CD8-positive, alpha-beta memory T cell (primary cell): ENCODE measurements at places on chromosomes 16 and 17. TPM values are rescaled to one million over a fixed set of nuclear protein-coding genes. Genes with fewer than 3 reads are reported as not detected.

The SDK2 gene
- total RNA-seq, result 0.35 TPM

The HOXB8 gene
- total RNA-seq, result not detected

The VMP1 gene
- total RNA-seq, result 150 TPM

The SHCBP1 gene
- 38.2 TPM for total RNA-seq

The CDK5R1 gene
- 7.0 TPM for total RNA-seq

The TP53TG3C gene
- total RNA-seq, result not detected

The C17orf113 gene
- total RNA-seq, result 0.20 TPM

The KLHL10 gene
- not detected for total RNA-seq

The FOXC2 gene
- not detected for total RNA-seq

The KRTAP2-2 gene
- total RNA-seq, result not detected

The EXOC3L1 gene
- total RNA-seq, result not detected

The ACSM5 gene
- not detected for total RNA-seq

The CLEC3A gene
- total RNA-seq, result not detected

The RIPOR1 gene
- total RNA-seq, result 27.4 TPM

The EME1 gene
- total RNA-seq, result 24.8 TPM

The RNF43 gene
- 1.2 TPM for total RNA-seq

The CSH2 gene
- total RNA-seq, result not detected

The GRAP gene
- 7.9 TPM for total RNA-seq

The SEPTIN12 gene
- total RNA-seq, result not detected

The GDPD3 gene
- 4.7 TPM for total RNA-seq

The CDRT15 gene
- total RNA-seq, result not detected

The ACLY gene
- total RNA-seq, result 188 TPM

The MAF gene
- 37.6 TPM for total RNA-seq

The RDM1 gene
- total RNA-seq, result 2.5 TPM

The KRT222 gene
- total RNA-seq, result not detected

The SEBOX gene
- not detected for total RNA-seq

The OR1A1 gene
- not detected for total RNA-seq

The STX4 gene
- 53.0 TPM for total RNA-seq

The PYDC1 gene
- total RNA-seq, result not detected

The MCRIP2 gene
- 64.8 TPM for total RNA-seq

The GNG13 gene
- total RNA-seq, result not detected

The ZNF821 gene
- 5.3 TPM for total RNA-seq

The DOC2A gene
- 0.42 TPM for total RNA-seq
